ENCODE measurements at places on chromosomes 7 and 10.
A peak's percentile ranks its signal among the peaks of the same experiment; 100 is the strongest.

DNA sequence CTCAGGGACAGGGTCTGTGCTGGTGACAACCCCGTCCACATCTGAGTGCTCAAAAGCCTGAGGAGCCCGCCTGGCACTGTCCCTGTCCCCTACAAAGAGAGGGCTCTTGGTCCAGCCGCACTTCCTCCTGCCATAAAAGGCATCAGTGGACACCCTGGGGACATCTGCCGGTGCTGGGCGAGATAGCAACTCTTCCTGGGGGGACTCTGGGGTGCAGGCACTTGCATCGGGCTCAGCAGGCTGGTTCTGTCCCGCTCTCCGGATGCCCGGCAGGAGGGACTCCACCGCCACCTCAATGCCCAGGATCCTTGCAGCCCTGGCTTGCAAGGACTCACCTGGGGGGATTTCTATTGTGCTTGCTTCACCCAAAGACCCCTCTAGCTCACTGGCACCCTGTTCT is 32.8 kb downstream of the JCAD start:
- DNase-seq: no peak

DNA sequence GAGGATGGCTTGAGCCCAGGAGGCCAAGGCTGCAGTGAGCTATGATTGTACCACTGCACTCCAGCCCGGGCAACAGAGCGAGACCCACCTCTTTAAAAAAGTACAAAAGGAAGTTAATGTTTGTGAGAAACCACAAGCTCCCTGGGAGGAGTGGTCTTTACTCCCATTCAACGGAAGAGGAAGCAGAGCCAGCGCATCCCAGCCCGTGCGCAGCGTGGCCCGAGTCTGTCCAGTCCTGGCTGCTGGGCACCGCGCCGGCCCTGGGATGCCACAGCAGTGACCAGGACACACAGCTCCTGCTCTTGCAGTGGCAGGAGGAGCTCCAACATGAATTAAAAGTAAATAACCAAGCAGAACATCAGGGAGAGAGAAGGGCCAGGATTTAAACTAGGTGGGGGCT is 68.4 kb downstream of the ELFN1 start:
- no peak for DNase-seq

DNA sequence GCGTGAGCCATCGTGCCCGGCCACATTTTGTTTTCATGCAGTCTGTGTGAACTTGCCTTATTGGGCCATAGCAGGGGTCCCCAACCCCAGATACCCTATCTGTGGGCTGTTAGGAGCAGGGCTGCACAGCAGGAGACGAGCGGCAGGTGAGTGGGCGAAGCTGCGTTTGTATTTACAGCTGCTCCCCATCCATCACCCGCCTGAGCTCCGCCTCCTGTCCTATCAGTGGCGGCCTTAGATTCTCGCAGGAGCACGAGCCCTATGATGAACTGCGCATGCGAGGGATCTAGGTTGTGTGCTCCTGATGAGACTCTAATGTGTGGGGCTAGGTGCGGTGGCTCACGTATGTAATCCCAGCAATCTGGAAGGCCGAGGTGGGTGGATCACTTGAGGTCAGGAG is 293.9 kb downstream of the CAMK1D start:
- DNase-seq: no peak

- DNase-seq: no peak
Measured at GRCh38 chr7:39691821-39692220, 68.4 kb downstream of the RALA start.

DNA sequence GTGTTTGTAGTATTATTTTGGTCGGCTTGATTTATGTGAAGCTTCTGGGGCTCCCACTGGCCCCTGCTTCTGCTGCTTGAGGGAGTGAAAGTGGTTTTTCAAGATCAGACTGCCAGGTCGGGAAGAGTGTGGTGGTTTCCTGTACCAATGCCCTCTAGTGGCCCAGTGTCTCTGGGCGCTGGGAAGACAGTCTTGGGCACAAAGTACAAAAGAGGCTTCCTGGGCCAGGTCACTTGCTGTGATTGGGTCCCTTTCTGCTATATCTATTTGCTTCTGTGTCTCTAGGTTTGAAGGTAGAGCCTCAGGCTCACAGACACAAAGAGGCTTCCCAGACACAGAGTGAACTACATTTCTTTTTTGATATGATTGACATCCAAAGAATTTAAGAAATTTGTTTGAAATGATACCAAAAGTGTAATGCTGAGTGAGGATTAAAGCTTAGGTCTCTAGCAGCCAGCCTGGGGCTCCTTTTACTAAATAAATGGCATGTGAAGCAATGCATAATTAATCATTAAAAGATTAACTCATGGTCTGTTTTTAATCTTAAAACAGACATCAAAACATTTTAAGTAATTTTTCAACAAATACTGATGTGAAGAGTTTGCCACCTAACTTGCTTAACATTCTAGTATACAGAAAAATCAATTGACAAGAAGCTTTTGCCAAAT is 36.3 kb downstream of the ABCB1 start:
- DNase-seq: peak; percentile 41

GRCh38 chr10:129274748-129275474 is 192.1 kb upstream of the MGMT start:
- DNase-seq: no peak

- no peak for DNase-seq
Measured at GRCh38 chr10:59337201-59337652, 25.1 kb downstream of the FAM13C start.

- no peak for DNase-seq
Measured at GRCh38 chr7:47026780-47027361, 555.0 kb downstream of the TNS3 start.

GRCh38 chr7:86280150-86280549 is 363.6 kb upstream of the GRM3 start:
- no peak for DNase-seq

- DNase-seq: no peak
Measured at GRCh38 chr7:3510101-3511020, 209.3 kb downstream of the SDK1 start.

GRCh38 chr7:87482115-87482514 is 6.6 kb upstream of the ABCB4 start:
- DNase-seq: no peak

DNA sequence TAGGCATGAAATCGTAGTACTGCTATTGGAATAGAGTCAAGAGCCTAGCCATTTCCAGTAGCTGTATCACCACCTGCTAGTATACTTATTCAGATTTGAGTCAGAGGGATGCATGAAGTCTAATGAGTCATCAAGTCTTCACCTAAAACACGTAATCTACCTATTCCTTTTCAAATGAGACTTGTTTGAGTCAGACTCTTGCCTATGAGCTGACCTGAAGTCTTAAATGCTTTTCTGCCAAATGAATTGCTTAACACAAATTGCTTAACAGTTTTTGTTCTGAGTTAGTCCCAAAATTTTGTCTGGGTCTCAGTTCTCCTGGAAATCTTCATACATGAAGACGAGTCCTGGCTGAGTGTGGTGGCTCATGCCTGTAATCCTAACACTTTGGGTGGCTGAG is 165.2 kb downstream of the GNAT3 start:
- DNase-seq: no peak

GRCh38 chr7:20721086-20721810 is 65.4 kb downstream of the SP8 start:
- DNase-seq: no peak

GRCh38 chr10:29493697-29494096 is 141.1 kb downstream of the SVIL start:
- DNase-seq: no peak

- no peak for DNase-seq
Measured at GRCh38 chr10:30662814-30663213, 33.3 kb upstream of the LYZL2 start.

DNA sequence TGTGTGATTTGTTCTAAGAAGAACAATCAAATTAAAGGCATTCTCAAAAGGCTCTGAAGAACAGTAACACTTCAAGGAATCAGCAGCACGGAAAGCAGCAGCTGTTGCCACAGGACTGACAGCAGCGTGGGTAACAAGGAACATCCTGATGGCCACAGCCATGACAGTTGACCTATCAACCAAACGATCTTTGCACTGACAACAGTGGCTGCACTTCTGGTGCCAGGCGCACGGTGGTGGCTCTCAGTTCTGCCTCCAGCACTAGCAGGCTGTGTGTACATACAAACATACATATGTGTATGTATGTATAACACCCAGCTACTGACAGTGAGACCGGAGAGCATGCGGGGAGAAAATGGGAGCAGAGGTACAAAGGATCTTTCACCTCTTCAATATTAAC is 114.1 kb downstream of the ZFAND4 start:
- no peak for DNase-seq

- no peak for DNase-seq
Measured at GRCh38 chr7:50190776-50191175, 97.7 kb upstream of the ZPBP start.

DNA sequence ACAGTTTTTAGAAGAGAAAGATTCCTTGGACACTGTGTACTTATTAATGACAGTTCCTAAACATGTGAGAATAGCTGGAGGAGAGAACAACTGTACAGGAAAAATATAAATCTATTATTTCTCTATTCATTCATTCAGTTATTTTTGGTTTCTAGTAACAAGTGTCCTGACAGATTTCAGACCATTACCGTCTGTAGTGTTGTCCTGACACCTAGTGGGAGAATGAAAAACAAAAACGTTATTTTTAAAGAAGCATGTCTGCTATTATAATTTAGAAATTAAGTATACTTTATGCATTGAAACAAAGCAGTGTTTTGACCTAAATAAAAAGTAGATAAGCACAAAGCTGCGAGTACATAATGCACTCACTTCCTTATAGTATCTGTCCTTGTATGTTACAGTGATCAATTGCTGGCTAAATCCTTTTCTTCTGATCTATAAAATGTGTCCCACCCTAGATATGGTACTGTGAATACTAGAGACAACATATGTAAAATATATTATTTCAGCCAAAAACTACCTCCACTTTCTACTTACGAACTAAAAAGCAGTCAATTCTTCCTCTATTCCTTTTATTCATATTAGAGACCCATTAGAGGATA is 575.6 kb downstream of the ARL4A start:
- DNase-seq: peak; percentile 20

DNA sequence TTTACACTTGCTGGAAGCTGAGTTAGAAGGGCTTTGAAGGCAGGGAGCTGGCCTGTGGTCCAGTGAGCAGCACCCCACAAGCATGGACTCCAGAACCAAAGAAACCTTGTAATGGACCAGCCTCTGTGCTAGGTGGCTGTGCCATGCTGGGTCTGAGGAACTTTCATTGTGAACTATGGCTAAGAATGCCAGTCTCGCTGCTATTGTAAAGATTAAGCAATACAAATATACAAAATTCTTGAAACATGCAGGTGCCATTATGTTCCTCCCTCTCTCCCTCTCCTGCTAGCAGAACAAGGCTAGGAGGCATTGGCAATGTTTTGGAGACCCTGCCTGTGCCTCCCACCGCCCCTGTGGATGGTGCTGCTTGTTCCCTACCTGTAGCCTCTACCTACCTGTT is 105.0 kb downstream of the PKD1L1 start:
- no peak for DNase-seq

DNA sequence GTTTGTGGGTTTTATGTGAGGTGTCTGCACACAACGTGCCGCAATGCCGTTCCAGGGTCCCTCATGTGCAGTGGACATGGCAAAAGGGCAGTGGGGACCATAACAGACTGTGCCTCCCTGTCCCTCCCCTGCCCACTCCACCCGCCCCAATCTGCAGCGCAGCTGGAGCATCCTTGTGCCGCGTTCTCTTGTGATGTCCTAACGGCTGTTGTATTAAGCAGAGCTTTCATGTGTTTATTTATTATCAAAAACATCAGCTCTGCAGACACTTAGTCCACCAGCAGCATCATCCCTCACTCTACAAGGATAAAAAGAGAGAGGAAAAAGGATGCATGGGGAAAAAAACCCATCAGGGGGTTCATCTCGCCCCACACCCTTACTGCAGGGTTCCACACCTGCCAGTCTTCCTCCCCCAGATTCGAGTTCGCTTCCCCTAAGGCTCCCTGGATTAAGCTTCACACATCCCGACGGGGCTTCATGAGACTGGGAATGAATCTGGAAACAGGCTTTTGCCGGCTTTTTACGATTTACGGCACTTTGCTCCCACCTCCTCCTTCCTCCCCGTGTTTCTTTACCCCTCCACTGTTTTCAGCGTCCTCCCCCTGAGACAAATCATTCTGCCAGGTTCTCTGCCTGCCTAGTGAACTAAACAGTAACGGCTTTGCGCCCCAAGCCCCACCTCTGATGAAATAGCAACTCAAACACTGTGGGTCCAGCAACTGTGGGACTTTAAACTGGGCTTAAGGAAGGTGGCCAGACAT is 301.4 kb downstream of the CAMK1D start:
- no peak for DNase-seq

DNA sequence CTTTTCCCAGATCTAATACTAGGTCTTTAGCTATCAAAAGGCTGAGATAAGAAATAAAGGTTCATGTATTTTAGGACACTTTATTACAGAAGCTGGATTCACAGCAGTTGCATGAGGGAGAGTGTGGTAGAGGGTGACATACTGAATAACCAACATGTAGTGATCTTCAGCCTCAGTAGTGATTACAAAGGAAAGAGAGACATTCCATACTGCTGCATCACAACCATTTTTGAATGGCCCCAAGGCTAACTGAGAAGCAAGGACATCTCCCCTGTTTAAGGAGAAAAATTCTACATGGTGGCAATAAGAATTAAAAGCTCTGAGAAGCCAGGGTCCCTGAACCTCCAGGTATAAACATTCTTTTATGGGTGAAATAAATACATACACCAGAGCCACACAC is 35.3 kb downstream of the COG5 start:
- DNase-seq: no peak

DNA sequence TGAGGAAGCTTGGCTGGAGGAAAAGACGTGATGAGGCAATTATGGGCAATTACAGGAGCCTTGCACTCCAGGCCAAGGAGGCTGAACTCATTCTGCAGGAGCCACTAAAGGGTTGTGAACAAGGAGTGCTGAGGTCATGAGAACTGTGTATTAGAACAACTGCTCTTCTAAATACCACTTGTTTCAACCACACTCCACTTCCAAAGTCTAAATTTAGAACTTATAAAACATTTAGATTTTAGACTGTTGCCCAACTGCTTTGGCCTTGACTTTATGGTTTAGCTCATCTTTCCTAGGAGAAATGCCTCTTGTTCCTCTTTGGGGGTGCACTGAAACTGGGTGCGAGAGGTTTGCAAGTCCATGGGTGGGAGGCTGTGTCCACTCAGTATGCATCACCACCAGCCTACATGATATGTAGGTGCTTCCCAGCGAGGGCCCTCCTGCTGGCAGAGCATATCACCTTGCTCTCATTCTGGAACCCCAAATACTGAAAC is 199.7 kb upstream of the AOAH start:
- DNase-seq: no peak

DNA sequence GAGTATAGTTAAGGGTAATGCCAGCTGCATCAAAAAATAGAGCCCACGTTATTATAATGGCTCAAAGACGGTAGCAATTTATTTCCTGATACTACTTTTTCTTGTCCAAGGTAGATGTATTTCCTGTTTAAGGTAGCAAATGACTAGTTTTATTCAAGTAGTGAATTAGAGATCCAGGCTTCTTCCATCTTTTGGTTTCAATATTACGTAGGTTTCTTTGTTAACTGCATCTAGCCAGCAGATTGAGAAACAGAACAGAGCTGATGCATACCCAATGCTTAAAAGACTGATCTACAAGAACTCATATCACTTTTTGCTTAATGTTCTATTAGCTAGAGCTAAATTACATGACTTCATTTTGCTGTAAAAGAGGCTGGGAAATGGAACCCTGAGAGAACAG is 992.1 kb downstream of the NRG3 start:
- DNase-seq: no peak

- no peak for DNase-seq
Measured at GRCh38 chr7:117347962-117348672, 25.3 kb upstream of the WNT2 start.

Measured in NCI-H526 (cell line).